ENCODE measurements at places on chromosomes 7 and 10.

DNA sequence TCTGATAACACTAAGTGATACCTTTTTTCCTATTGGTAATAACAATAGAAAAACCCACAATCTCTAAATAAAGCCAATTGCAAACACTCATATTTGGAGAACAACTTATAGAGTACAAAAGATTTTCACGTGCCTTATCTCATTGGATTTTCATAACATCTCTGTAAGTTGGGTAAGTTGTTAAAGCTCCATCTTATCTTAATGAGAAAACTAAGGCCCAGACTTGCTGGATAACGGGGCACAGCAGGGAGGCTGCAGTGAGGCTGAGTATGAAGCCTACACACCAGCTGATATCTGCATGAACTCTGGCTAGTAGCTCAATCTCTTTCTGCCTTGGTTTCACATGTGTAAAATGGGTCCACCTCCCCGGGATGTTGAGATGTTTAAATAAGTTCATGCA, 26.8 kb downstream of the CPVL start:
- DNase-seq, result no peak

DNA sequence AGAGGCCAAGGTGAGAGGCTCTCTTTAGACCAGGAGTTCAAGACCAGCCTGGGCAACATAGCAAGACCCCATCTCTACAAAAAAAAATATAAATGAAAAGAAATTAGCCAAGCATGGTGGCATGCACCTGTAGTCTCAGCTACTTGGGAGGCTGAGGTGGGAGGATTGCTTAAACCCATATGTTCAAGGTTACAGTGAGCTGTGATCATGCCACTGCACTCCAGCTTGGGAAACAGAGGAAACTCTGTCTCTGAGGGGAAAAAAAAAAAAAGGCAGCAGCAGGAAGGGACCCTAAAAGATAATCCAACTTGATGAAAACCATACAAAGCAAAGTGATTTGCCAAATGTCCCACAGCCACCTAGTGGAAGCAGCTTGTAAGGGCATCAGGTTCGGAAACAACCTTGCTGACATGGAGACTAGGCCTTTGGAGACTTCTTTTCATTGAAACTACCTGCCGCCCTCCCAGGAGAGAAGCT, 15.6 kb upstream of the PBLD start:
- peak; percentile 17 for DNase-seq

- DNase-seq, result no peak
These were observed at the start of gene FOXP2 for GRCh38 chr7:114414156-114415063. Gene FOXP2, plus strand, starts transcription at chr7:114414815. Its CDS starts 11,697 bp downstream, at chr7:114426512.

DNA sequence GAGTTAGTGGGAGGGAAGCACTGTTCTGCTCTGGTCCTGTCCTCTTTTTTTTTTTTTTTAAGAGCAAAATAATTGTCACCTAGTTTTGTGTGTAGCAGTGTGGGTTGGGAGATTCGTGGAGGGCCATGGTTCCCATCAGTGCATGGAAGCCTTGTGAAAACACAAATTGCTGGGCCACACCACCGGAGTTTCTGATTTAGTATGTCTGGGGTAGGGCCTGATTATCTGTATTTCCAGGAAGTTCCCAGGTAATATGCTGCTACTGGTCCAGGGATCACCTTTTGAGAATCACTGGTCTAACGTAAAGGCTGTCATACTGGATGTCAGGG, 191.3 kb downstream of the GATA3 start:
- no peak for DNase-seq

DNA sequence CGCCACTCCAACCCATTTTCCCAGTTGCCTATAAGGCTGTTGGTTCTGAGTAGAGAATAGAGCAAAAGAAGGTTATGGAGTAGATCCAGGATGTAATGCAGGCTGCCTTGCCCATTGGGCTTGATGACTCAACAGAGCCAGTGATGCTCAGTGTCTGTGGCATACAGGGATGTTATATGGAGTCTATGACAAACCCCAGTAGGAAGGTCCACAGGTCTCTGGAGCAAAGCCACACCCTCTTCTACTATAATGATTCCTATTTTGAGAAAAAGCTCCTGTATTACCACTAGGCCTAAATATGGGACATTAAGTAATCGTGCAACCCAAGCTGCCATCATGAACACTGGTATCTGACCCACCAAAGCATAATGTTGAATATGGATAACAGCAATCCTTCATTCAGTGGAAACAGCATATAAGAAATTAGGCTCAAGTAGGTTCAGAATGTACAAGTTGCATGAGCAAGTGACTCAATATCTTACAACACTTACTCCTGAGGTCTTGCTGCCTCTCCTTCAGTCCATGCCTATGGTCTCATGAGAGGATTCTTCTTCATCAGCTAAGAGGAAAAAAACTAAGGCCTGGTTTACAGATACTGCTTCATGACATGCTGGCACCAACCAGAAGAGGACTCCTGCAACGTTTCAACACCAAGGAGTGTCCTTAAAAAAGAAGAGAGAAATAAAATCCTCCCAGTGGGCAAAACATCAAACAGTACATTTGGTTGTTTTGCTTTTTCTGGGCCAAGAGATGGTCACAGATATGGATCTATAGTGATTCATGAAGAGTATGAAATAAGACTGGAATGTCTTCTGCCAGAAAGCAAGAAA, 14.8 kb upstream of the FHIP2A start:
- no peak for DNase-seq

- DNase-seq, result no peak
These were observed 60.7 kb downstream of the PDIA4 start for GRCh38 chr7:148967602-148968001.

DNA sequence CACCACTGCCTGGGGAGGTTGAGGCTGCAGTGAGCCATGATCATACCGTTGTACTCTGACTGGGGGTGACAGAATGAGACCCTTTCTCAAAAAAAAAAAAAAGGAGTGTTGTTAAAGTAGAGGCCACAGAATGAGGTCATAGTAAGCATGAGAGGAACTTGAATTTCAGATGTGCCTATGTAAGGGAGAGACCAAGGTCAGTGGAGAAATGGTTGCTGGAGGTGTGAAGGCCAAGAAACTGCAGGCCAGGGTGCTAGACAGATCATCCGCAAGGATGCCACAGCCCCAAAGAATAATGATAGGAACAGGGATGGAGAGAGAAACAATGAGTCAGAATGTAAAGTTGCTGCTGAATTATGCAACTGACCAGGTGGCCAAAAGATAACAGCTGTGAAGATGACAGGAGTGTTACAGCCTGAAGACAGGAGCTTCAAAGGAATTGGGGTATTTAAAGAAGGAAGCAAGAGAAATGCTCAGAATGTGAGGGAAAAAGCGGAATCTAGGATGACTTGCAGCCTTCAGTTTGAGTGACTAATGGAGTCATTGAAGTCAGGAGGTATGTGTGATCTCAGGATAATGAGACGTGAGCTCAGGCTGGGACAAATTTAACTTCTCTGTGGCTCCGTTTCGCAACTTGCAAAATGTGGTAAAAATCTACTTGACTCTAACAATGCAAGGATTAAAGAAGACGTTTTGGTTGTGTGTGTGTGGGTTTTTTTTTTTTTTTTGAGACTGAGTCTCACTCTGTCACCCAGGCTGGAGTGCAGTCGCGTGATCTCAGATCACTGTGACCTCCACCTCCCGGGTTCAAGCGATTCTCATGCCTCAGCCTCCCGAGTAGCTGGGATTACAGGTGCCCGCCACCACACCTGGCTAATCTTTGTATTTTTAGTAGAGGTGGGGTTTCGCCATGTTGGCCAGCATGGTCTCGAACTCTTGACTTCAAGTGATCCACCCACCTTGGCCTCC, 22.2 kb downstream of the TYW1B start:
- no peak for DNase-seq

GRCh38 chr7:30371321-30371720, 86.9 kb downstream of the ZNRF2 start:
- DNase-seq, result no peak

DNA sequence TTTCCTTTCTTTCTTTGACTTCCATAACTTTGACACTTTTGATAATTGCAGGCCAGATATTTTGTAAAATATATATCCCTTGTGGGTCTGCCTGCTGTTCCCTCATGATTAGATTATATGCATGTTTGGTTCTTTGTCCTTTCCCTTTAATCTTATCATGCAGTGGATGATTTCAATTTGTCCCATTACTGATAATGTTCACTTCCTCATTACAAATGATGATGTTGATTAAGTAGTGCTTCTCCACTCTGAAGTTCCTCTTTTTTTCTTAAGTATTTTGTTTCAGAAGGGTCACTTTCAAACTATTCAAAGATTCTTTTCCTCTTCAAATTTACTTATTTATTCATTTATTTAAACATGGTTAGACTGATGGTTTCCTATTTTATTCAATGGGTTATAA, 898.1 kb downstream of the XPNPEP1 start:
- DNase-seq, result no peak

GRCh38 chr10:67629461-67629971, 66.5 kb downstream of the CTNNA3 start:
- DNase-seq, result no peak

- DNase-seq, result no peak
These were observed 43.6 kb upstream of the CARD11 start for GRCh38 chr7:3087243-3087755.

GRCh38 chr7:113137241-113137640, 18.9 kb upstream of the SMIM30 start:
- no peak for DNase-seq

GRCh38 chr7:150949971-150950491, 28.1 kb downstream of the KCNH2 start:
- DNase-seq, result no peak

DNA sequence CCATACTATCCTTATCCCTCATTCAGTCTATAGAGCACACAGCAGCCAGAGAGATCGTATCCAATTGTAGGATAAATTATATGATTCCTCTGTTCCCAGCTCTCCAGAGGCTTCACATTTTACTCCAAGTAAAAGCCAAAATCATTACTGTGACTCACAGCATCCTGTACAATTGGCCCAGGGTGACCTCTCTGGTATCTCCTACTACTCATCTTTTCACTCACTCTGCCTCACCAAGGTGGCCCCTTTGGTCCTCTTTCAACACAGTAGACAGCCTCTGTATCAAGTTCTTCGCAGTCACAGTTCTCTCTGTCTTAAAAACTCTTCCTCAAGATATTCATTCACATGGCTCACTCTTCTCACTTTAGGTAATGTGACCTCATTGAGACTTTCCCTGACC, 72.6 kb upstream of the LSM8 start:
- DNase-seq, result no peak

- no peak for DNase-seq
These were observed 847 bp downstream of the GARS1 start for GRCh38 chr7:30595436-30596013.

DNA sequence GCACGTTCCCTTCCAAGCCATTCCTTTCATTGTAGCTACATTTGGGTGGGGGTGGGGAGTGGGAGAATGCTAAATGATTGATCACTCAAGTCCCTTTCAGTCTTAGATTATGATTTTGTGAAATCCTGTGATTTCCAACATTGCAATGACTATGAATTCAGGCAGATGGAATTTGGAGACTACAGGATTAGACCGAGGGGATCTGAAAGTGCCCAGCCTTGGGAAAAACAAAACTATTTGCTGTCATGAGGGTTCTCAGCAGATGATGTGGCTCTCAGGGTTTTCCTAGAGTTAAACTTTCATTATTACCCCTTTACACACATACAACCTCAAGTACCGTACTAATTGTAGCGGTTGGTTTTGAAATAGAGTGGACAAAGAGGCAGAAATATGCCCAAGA, 4.7 kb downstream of the MACROH2A2 start:
- no peak for DNase-seq

GRCh38 chr7:97064972-97065587, 40.4 kb upstream of the DLX5 start:
- peak; percentile 15 for DNase-seq

GRCh38 chr7:76424413-76425111, at the start of gene ZP3:
Gene ZP3, plus strand, starts transcription at chr7:76424950. Its CDS starts 15 bp downstream, at chr7:76424965.
- no peak for DNase-seq

DNA sequence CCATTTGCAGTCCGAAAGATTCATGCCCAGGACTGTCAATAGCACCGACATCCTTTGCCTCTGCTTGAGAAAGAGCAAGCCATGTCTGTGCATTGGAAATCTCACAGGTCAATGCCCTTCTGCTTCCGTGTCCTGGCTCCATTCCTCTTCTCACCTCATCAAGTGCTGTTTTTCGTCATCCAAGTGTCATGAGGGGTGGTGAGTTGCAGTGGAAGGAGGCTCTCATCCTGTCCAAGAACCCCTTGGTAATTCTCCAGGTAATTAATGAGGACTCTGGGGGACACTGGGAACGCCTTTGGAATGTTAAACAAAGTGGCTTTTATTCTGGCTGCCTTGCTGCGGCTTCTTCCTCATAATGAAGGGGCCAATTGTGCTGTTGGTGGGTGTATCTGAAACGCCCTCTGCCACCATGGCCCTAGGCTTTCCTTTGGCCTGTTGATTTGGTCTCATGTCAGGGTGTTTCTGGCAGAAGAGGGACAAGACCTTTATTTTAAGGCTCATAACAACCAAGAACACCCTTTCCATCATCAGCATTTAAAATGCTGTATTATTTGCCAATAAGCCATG, 57.7 kb downstream of the PPP1R3C start:
- DNase-seq, result no peak
